D341Med (cell line): ENCODE measurements at places on chromosomes 11 and 22.

GRCh38 chr11:78291503-78292108 lies 102.9 kb downstream of the USP35 start:
- no peak for DNase-seq

DNA sequence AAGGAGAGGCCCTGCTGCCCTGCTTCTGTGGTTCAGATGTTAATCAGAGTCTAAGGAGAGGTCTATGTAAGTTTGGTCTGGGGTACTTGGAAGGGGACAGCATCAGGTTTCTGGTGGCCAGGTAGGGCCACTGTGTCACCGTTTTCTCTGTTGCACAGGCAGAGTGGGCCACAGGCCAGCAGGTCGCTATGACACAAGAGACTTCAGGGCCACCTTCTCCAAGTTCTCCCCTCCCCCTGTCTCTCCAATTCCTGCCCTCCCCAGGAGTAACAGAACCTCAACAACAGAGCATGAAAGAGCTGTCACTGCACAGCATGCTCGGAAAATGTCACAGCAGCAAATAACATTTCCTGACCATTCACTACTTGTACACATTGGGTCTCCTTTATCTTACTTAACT lies 58.6 kb downstream of the MPPED2 start:
- no peak for DNase-seq

- DNase-seq, result no peak
Measured at GRCh38 chr11:61528114-61528513, 19.6 kb downstream of the LRRC10B start.

DNA sequence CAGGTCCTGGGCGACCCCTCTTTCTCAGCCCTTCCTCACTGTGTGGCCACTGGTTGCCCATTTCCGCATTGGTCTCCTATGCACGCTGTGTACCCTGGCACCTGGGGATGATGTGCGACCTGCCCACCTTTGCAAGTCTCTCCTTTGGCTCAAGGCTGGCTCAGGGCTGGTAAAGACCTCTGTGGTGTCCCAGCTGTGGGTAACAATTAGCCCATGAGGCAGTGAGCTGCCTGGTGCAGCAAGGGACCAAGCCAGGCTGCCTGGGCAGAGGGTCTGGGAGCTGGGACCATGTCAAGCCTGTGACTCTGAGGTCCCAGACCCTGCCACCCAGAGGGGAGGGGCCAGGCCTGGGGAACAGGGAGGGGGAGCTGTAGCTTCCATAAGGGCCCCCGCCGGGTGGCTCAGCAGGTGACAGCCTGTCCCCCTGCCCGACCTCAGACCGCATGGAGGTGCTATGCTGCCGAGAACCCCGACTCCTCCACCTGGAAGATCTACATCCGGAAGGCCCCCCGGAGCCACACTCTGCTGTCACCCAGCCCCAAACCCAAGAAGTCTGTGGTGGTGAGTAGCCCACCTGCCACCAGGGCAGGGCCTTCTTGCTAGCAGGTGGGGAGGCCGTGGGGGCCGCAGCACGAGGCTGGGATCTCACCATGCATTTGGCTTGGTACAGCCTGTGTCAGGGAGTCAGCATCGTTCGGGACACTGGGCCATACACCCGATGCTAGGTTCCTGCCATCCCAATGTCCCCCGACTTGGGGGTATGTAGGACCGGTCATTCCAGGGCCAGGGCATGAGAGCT lies 112.5 kb downstream of the KCNQ1OT1 start:
- peak; percentile 13 for DNase-seq

- DNase-seq, result no peak
Measured at GRCh38 chr11:105857728-105858127, 164.3 kb downstream of the MSANTD4 start.

DNA sequence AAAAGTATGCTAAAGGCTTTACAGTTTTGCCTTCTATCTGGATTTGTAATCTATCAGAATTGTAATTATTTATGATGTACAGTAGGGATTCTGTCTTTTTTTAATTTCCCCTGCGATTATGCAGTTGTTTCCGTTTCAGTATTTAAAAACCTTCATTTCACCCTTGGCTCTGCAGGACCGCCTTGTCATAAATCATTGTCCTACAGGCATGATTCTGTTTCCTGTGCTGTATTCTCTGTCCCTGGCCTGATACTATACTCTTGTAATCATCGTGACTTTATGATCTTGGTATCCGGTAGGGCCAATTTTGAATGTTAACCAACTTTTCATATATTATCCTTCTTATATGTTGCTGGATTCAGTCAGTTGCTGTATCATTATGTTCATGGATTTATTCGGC lies 151.7 kb downstream of the ATXN10 start:
- DNase-seq, result no peak

DNA sequence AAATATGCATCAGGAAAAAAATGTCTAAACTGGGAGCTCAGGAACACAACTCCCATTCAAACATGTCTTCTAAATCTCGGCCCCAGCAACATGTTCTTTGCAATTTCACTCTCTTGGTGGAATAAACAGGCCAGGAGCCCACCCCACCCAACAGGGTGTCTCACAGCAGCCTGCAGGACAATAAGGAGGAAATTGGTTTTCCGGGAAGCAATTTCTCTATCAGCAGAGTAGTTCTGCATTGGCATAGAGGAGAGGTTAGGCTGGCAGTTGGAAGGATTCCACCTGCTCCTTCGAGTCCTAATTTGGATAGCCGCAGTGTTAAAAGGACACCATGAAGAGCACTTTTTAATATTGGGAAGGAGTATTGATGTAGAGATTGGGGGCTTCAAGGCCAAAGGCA lies 55.9 kb upstream of the BARX2 start:
- no peak for DNase-seq

- no peak for DNase-seq
Measured at GRCh38 chr11:69012092-69013008, 696 bp downstream of the MRGPRF start.

GRCh38 chr11:68948935-68949334 lies 31.9 kb downstream of the MRGPRD start:
- DNase-seq, result no peak

DNA sequence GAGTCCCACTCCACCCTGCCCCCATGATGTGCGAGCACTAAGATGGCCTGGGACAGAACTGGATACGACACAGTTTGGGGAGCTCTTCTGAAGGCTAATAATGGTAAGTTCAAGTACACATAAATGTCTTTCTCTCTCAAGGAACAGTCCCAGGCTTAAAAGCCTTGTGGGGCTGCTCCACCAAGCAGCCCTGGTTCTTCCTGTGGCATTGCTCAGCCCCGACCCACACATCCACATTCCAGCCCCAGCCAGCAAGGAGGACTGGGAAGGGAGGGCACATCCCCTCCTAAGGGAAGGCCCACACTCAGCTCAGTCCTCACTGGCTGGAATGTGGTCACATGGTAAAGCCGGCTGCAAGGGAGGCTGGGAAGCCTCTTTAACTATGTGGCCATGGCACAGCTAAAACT lies 13.3 kb upstream of the MB start:
- no peak for DNase-seq

GRCh38 chr22:26669060-26669481 lies 11.7 kb downstream of the MIAT start:
- peak; percentile 54 for DNase-seq

DNA sequence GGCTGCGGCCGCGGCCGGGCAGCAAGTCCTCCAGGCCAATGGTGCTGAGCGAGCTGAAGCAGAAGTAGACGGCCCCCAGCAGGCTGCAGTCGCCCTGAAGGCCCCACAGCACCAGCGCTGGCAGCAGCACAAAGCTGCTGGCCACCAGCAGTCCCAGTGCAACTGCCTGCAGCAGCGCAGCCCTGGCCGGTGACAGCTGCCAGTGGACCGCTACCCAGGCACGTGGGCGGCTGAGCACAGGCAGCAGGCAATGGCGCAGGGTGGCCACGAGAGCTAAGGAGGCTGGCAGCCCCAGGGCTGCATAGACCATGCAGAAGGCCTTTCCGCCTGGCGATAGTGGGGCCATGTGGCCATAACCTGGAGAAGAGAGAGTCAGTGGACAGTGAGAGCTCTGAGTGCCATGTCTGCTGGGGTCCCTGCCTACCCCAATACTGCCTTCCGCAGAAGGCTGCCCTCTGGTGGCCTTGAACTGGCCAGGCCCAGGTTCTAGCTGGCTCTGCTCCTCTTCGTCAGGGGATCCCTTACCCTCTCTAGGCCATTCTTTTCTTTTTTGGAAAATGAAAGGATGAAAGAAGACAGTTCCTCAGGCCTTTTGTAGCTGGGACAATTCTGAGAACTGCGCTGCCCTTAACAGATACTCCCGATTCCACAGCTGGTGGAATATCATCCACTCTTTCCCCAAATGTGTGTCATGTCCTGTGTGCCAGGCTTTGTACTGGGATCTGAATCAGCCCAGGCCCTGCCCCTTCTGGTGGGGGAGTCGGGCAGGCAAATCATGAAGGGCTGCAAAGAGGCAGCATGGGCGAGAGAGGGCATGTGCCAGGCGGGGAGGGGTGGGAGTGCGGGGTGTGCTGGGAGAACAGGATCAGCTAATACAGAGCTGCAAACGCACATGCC lies 1.8 kb downstream of the KCNK7 start:
- DNase-seq, result peak; percentile 77

GRCh38 chr22:25048659-25049647 lies 96.4 kb downstream of the KIAA1671 start:
- peak; percentile 86 for DNase-seq

DNA sequence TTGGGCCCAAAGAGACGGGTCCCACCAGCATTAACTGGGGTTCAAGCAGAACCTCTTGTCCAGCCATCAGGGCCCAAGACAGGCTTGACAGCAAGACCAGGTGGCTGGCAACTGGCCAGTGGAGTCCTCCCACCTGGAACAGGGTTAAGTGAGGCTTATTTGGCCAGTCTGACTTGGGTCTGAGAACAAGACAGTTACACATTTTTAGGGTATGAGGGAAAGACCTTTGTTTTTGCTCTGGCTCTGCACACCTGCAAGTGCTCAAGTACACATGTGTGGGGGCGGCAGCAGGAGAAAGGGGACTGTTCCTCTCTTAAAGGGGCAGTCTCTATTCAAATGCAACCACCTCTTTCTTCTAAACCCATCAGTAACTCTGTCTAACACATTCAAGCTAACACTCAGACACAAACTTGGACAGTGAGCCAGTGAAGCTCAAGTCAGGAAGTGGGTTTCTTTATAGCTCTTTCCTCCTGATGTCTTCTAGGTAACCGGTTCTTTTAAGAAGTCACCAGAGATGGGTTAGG lies 116.2 kb downstream of the ETS1 start:
- DNase-seq, result no peak

DNA sequence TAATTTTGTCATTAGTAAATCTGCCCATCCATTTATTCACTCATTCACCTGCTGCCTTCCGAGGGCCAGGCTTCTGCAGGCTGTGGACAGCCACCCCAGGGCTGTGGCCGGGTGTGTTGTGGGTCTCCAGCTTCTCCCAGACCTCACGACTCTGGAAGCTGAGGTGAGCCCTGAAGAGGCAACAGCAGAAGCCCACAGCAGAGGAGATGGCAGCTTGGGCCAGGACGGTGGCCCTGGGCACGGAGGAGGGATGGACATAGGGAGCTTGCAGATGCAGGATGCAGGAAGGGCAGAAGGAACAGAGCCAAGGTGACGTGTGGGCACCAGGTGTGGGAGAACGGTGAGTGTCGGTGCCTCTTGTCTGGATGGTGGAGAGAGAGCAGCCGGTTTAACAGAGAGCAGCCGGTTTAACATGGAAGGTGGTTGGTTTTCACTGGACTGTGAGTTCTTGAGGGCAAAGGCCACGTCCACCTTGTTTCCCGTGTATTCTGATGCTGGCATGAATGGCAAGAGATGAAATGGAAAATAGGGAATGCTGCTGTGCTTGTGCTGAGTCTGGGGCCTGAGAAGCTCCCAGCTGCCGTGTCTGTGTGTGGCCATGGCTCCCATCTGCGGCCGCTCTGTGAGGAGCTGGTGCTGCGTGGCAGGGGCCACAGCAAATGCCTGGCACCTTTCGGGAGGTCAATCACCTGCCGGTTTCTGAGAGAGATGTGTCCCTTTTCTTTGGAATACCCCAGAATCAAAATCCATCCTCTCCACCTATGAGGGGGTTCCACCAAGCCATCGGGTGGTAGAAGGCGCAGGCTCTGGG lies 669.9 kb downstream of the BRD1 start:
- DNase-seq, result no peak

GRCh38 chr11:35363246-35363801 lies 56.0 kb downstream of the SLC1A2 start:
- DNase-seq, result no peak

GRCh38 chr11:79432138-79432537 lies 8.7 kb downstream of the TENM4 start:
- DNase-seq, result no peak
